ENCODE measurements at places on chromosomes 4 and X. TPM values are rescaled to one million over a fixed set of nuclear protein-coding genes. Genes with fewer than 3 reads are reported as not detected.

DNA sequence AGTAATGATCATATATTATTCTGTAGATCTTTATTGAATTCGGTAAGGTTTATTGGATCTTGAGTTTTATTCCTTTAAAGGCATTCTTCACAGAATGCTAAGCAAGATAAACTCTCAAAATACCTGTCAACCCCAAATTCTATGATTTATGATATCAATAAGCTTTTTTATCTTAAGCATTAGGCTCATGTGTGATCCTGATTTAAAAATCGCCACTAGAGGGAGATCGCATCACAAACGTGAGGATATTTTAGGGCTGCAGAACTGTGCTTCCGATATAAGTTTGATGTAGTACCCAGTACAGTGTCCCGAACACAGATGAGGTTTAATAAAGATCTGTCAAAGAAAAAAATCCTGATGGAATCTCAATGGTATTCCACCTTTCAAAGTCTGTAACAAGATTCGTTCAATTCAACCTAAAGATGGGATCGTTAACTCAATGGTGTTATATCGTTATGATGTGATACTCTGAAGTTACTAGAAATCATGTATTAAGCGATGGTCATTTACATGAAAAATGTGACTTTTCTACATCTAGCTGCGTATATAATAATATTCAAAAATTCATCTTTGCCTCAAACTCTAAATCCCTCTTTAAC is 169.0 kb downstream of the CORIN start:
- DNase-seq: no peak

GRCh38 chr4:122329876-122330565 is 48.8 kb upstream of the ADAD1 start:
- no peak for DNase-seq

The KLF8 gene
- 6.5 TPM for total RNA-seq

GRCh38 chr4:106588891-106589290 is 220.3 kb upstream of the GIMD1 start:
- DNase-seq: no peak

DNA sequence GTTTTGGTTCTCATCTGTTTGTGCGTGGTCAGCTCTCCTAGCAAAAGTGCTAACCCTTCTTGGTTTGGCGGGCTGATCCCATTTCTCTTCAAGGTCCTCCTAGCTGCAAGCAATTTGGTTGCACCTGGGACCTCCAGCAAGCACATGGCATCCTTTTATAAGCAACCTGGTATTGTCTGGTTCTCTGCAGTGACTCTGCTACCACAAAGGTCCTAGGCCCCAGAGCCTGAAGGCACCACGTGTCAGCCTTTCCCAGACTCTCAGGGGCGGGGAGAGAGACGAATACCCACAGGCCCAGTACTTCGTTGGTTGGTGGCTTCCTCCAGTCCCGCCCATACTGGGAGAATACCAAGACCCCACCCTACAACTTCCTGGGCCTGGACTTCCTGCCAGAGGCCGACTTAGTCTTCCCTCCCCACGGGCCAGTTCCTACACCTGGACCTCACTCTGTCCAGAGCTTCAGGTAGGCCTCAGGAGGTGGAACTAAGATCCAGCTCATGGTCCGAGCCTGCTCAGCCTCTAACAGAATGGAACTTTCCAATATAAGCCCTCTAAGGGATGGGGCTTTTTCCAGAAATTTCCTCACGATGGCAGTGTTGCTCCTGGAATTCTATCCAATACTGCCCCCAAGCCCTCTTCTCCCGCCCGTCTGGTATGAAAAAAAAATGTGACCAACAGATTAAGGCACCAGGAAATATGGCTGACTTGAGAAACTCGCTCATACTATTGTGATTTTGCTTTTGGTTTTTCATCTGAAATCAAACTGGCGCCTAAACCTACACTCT is 192.5 kb upstream of the STK26 start:
- DNase-seq: no peak

GRCh38 chr4:158162631-158163030 is 10.2 kb downstream of the GASK1B start:
- DNase-seq: no peak

The APLN gene
- total RNA-seq: 0.41 TPM

- no peak for DNase-seq
Observed at GRCh38 chr4:51918251-51918650, 75.3 kb downstream of the DCUN1D4 start.

- no peak for DNase-seq
Observed at GRCh38 chrX:153948002-153948466, 3.6 kb upstream of the RENBP start.

DNA sequence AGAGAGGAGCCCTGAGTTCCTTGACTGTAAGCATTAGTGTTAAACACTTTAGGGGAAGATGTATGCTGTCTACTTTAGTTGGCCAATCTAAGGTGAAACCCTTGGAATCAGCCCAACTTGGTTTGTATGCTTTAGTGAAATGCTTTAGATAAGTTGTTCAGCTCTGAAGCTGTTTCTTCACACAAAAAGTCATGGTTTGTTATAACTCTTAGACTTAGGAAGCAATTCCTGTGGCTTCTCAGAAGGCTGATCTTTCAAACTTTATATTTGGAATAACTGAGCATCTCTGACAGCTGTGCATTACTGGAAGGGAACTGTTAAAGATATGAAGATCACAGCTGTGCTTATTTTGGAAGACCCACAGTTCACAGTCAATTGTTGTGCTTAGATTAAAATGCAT is 714.1 kb downstream of the FAT4 start:
- no peak for DNase-seq

- DNase-seq: no peak
Observed at GRCh38 chr4:158384414-158384813, 137.3 kb upstream of the RXFP1 start.

- DNase-seq: no peak
Observed at GRCh38 chr4:135429528-135429927, 1227.9 kb upstream of the PABPC4L start.

GRCh38 chr4:38673130-38673978 is 9.4 kb downstream of the KLF3 start:
- peak; percentile 93 for DNase-seq

The TMPRSS11F gene
- total RNA-seq: not detected

The NEXMIF gene
- 6.8 TPM for total RNA-seq

The FAM47E gene
- 3.3 TPM for total RNA-seq

DNA sequence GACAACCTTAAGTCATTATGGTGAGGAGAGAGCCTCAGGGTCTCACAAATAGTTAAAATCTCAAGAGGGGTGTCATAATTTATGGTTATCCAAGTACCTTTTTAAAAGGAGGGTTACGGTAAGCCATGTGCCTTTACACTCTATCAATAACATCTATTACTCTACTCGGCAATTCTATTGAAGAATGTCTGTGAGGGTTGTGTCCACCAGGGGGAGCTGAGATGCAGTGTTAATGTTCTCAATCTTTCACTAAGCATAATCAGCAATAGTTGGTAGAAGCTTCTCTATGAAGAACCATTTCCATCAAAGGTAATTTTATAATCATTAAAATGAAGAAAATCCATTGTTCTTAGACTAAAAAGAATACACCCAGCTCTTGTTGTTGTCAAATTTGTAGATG is 457.4 kb downstream of the CENPC start:
- DNase-seq: no peak

DNA sequence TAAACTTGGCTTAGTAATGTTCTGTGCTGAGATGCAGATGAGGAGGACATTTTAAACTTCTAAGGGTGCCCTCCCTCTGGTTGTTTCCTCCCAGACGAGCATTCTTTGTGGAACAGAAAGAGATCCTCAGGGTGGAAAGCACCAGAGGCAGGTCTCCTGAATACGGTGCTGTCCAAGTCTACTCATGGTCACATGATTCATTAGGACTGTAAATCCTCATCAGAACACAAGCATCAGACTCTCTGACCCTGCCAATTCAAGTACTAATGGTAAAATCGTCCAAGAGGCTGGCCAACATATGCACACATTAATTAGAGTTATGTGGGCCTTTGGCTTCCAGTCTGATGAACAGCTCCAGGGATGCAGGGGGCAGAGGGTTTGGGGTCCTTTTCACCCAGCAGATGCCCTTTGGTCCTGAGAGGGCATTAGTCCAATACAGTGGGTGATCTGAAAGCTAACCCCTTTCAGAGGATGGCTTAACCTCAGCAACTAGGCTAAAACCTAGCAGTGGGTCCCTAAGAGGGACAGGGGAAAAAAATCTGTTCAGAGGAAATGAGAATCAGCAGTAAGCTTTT is 18.2 kb downstream of the HAND2 start:
- DNase-seq: no peak
